ENCODE measurements at places on chromosomes 6 and 20.

GRCh38 chr6:27863962-27864905, 48.0 kb downstream of the OR2B2 start:
- no peak for DNase-seq

DNA sequence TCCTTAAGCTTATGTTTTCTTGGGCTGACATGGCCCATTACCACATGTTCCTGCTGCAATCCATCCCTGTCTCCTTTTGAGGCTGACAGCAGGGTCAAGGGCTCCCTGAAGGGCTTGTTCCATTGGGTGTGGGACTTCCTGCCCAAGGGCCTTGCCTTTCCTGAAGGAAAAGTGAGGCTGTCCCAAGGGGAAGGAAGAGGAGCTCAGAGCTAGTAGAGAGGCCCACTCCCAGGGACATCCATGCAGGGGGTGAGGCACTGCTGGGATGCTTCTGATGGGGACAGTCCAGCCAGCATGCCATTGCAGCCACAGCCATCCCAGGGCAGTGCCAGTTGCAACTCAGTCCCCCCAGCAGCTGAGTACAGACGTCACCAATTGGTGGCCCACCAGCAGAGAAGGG, 138.4 kb upstream of the FOXA2 start:
- DNase-seq, result no peak

DNA sequence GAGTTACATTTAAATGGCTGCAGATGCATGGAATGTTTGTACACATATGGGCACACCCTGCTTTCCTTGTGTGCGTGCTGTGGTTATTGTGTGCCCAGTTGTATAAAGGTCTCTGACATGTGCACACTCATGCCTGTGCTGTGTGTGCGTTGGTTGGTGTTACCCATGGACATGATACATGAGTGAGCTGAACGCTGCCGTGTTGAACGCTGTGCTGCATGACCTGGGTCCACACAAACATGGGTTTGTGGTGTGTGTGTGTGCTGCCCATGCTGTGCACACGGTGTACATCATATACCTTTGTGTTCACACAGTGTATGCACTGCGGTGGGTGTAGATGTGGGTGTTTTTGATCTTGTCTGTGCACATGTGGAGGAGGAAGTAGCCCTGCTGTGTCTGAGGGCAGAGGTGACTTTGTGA, 54.4 kb downstream of the TOX2 start:
- DNase-seq, result no peak

DNA sequence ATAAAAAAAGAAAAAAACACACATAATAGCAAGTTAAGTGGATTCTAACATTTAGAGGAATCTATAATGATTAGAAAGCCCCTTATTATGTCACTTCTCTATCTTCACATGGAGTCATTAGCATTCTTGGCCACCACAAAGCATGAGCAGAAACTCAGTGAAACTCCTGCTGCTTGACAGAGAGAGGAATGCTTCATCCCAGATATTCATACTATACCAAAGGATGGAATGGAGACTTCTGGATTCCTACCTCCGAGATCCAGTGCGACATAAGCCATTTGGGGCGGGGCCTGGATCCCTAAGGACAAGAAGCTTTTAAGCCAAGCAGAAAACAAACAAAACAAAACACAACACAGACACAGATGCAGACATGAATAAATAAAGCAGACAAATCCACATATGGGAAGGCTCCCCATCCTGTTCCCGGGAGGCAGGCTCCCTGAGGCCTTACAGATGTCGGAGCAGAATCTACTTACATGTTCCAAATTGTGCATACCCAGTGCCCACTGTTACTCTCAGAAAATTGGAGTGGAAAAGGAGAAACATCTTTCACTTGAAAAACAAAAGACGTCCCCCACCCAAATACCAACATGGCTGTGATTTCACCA, 727.3 kb downstream of the MAFB start:
- no peak for DNase-seq

DNA sequence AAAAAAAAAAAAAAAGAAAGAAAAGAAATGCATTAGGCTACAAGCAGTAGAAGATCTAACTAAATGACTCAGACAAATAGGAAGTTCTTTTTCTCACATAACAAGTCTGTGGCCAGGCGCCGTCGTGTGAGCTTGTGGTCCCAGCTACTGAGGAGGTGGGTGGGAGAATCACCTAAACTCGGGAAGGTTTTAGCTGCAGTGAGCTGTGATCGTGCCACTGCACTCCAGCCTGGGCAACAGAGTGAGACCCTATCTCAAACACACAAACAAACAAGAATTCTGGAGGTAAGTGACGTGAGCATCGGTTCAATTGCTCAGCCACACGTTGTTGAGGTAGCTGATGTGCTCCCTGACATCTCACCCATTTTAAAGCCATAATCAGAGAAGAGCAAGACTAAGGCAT, 37.9 kb upstream of the SLC23A2 start:
- no peak for DNase-seq

GRCh38 chr6:11525468-11526155, 11.9 kb upstream of the TMEM170B start:
- DNase-seq, result no peak

- no peak for DNase-seq
Observed at GRCh38 chr6:64290867-64291266, 655.3 kb downstream of the PHF3 start.

DNA sequence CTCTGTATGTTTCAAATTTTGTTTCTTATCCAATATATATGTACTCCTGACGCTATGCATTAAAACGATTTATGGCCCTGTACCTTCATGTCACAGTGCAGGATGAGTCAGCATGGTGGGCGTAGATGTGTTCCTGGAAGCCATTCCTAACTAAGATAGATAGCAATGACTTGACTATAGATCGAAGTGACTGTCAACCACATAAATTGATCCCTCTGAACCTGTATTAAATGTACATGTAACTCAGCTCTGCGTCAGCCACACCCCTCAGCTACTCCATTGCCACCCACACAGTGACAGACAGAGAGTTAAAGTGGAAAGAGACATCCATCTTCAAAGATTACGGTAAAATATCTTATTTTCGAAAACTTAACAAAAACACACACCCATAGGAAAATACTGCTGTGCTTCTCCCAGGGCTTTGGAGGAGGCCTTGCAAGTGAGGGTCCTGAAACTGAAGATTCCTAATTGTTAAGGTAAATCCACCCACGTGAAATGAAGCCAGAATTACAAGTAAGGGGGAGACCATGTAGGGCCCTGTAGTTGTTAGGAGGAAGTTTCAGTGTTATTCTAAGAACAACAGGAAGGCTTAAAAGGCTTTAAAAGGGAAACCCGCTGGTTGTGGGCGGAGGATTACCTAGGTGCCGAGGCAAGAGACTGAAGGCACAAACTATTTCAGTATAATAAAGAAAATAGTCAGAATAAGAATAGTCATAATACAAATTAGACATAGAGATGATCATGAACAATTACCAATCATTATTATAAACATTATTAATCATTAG, 10.3 kb upstream of the RAD21L1 start:
- DNase-seq, result no peak

- DNase-seq, result no peak
Observed at GRCh38 chr6:30725713-30726505, 5.8 kb downstream of the TUBB start.

DNA sequence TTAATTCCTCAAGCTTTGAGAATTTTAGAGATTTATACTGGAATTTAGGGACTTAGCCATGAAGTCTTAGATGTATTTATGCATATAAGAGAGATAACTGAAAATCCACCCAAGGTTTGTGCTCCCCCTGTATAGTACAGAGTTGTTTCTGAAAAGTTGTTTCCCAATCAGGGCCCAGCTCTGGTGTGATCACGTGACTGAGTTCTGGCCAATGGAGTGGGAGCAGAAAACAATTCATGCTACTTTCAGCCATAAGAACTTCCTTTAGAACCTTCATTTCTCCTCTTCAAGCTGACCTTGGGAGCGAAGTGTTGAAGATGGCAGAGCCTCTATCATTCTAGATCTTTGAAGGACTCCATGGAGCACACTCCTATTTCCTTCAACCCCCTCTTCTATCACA, 151.0 kb downstream of the RCAN2 start:
- DNase-seq, result no peak

DNA sequence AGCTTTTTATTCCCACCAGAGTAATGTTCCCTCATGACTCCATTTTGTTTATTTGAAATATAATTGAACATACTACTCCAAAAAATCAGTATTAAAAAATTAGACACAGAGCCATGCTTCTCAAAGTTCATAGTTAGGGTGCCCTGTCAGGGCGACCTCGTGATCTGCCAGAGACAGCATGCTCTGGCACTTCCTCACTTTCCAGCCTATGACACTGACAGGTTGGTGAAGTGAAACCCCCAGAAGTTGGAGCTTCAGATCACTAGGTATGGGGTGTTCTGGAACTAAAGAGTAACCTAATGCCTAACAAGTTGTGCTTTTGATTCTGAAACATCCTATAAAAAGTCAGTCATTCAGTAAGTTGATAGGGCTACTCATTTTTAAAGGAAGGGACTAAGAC, 93.0 kb downstream of the TBC1D7 start:
- no peak for DNase-seq

DNA sequence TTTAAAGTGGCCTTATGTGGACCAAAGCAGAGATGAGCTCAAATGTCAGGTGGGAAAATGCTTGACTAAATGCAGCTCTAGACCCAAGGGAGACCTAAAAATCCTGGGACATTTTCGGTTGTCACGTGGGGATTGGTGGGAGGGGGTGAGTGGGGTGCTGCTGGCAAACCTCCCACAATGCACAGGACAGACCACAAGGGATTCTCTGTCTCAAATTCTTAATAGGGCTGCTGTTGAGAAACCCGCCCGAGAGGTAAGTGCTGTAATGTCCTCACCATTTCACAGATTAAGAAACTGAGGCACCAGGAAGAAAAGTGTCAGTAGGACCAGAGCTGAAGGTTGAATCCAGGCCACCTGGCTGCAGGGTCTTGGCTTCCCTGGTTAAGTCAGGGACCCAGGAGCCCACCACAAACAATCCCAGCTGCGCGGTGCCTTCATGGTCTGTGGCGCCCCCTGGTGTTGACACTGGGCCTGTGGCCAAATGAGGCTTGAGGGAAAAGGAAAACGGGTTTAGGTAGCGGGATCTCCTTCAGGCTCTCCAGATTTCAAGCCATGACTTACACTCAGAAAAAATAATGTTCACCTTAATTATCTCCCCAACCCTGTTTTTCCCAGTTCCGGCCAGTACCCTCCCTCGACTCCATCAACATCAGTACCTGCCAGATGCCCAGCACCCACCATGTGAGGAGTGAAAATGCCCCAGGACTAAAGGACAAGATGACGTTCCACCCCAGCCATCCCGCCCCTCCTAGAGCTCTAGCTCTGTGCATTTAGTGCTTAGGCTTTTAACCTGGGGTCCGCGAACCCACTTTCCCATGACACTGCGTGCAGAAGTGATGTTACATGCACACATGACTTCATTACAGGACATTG, 7.2 kb downstream of the HLA-G start:
- DNase-seq, result no peak

GRCh38 chr6:4383910-4384638, 248.7 kb upstream of the ECI2 start:
- no peak for DNase-seq

DNA sequence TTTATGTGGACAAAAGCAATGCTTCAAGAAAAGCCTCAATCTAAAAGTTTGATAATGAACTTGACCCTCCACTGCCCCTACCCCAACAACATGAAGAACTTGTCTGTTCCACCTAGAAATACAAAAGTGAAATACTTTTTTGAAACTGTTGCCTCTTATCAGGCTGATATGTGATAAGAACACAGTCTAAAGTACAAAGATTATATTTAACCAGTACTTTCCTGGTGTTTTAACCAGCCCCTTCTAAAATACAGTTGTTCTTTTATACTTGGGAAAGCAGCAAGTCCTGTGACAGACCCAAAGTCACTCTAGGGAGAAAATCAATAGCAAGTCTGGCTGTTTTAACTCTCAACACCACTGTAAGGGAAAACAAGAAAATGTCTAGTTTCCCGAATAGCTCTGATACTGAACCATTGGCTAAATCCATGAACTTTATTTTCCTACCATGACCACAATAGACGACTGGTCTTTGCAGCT, 6.6 kb downstream of the OARD1 start:
- no peak for DNase-seq

DNA sequence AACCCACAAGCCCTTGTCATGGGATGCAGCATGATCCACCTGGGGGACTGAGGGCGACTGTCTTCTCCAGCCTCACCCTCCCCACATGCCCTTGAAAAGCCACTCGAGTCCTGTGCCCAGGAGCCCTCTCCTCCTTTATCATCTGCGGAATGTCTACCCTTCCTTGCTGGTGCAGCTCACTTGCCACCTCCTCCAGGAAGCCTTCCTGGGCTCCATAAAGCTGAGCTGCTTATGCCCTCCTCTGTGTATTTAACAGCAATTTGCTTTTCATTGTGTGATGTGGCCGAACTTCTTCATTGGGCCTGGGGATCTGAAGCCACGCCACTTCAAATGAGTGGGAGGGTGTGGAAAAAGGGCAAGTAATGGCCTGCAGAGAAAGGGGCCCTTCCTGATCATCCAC, 17.8 kb upstream of the RBPJL start:
- DNase-seq, result no peak
